ENCODE measurements at places on chromosomes 11 and 22. TPM values are rescaled to one million over a fixed set of nuclear protein-coding genes. Genes with fewer than 3 reads are reported as not detected.

MIAT gene
- total RNA-seq, result 0.79 TPM

JRKL gene
- total RNA-seq, result 6.4 TPM

RTN4RL2 gene
- not detected for total RNA-seq

APOL1 gene
- 0.39 TPM for total RNA-seq

MRGPRF gene
- 5.1 TPM for total RNA-seq

CHST1 gene
- total RNA-seq, result not detected

WNT7B gene
- total RNA-seq, result not detected

SLC29A2 gene
- total RNA-seq, result 0.39 TPM

SMIM35 gene
- not detected for total RNA-seq

RASGRP2 gene
- not detected for total RNA-seq

MS4A7 gene
- total RNA-seq, result 0.43 TPM

FOLR2 gene
- not detected for total RNA-seq

PRG3 gene
- not detected for total RNA-seq

ATL3 gene
- total RNA-seq, result 90.3 TPM

CRYBB1 gene
- total RNA-seq, result not detected

THY1 gene
- total RNA-seq, result 69.7 TPM

DDI1 gene
- not detected for total RNA-seq

OR5M10 gene
- 0.33 TPM for total RNA-seq

FXYD6 gene
- not detected for total RNA-seq

ACTN3 gene
- total RNA-seq, result not detected

C11orf91 gene
- 0.39 TPM for total RNA-seq

TTLL12 gene
- 37.7 TPM for total RNA-seq

RFPL3 gene
- not detected for total RNA-seq

UPB1 gene
- total RNA-seq, result not detected

FHIP1B gene
- total RNA-seq, result 25.4 TPM

OR10D3 gene
- total RNA-seq, result not detected

RFPL2 gene
- total RNA-seq, result not detected

DDX25 gene
- total RNA-seq, result not detected

KRTAP5-2 gene
- total RNA-seq, result not detected

AIFM3 gene
- 2.0 TPM for total RNA-seq

ARL14EP gene
- 18.2 TPM for total RNA-seq

FBXO7 gene
- total RNA-seq, result 133 TPM

OR4S2 gene
- total RNA-seq, result not detected

MS4A15 gene
- total RNA-seq, result not detected

CDC45 gene
- 5.5 TPM for total RNA-seq

AQP11 gene
- total RNA-seq, result 1.1 TPM

MB gene
- not detected for total RNA-seq

OSBPL5 gene
- 35.9 TPM for total RNA-seq

CAVIN3 gene
- 571 TPM for total RNA-seq

CRYBB3 gene
- not detected for total RNA-seq

RASSF7 gene
- 66.8 TPM for total RNA-seq

DKK3 gene
- 770 TPM for total RNA-seq

PLEKHA7 gene
- 122 TPM for total RNA-seq

SIDT2 gene
- 17.0 TPM for total RNA-seq
